ENCODE measurements at places on chromosomes 1 and 21.

GRCh38 chr1:84103197-84103992 is 40.7 kb upstream of the PRKACB start:
- no peak for DNase-seq

DNA sequence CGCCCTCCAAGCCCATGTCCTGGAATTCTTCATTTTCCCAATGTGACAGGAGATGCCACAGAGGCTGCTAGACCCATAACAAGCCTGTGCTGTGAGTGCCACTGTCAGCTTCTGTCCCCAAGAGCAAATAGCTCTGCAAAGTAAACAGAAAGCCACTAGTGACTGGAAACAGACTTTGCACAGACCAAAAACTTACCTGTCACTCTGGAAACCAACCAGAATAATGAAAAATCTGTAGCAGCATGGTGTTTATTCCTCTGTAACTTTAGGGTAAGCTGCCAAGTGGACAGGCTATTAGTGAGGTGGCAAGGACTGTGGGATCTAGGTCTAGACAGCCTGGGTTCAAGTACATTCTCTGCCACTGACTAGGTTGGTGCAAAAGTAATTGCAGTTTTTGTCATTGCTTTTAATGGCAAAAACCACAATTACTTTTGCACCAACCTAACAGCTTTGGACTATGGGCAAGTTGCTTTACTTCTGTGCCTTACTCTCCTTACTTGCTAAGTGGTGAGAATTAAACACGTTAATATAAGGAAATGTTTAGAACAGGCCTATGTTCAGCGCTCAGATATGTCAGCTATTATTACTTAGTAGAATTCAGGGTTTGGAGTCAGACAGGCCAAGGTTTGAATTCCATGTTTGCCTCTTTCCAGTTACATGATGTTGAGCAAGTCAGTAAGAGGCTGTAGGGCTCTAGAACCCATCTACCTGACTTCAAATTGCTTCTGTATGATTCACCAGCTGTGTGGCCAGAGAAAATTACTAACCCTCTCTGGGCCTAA is at the start of gene C8B:
Gene C8B (minus strand): TSS at position 100 of the 782 bp plus-strand sequence. CDS start 67 bp downstream, at position 33.
- DNase-seq: no peak

DNA sequence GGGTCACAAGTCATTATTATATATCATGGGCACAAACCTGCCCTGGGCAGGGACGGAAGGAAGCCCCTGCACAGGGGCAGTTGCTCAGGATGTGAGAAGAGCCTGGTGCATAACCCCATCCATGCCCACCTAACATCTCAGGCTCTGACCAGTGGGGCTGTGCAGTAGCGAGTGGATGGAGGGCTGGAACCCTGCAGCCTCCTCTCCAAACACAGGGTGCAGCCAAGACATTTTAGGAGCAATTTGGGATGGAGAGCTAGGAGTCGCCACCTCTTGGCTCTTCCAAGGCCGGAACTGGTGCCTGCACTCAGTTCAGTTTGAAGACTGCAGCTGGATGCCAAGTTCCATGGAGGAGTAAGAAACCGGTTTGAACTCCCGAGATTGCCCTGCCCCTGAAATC is 2.8 kb downstream of the MX1 start:
- no peak for DNase-seq

DNA sequence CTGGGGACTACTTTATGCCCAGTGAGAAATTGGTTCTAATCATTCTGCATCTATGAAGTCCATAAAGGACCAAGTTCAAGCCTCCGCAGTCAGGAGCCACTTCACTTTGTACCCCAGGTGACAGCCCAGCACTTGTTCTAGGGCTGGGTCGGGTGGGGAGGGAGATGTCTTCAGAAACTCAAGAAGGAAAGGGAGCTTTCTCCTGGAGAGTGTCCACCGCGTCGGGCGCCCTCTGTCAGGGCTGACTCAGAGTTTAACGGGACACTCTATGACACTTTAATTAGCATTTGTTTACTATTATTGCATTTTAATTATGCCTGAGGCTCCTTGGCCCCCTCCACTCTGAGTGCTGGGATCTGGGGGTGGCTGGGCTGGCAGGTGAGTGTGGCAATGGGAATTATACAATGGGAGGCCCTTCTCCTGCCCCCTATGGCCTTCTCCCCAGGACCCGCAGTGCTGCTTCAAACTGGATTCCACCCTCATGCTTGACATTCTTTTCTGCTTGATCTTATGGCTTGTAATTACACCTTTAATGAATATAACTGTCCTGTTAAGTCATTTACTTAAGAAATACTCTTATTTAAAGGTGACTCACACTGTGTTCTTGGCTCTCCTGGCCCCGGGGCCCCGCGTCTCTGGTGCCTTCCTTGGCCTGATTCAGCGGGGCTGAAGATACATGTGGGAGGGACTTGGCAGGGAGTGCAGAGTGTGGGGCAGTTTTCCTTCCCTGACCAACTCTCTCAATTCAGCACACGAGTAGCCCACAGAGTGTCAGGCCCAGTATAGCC is 136.6 kb downstream of the PLXNA2 start:
- DNase-seq: no peak

DNA sequence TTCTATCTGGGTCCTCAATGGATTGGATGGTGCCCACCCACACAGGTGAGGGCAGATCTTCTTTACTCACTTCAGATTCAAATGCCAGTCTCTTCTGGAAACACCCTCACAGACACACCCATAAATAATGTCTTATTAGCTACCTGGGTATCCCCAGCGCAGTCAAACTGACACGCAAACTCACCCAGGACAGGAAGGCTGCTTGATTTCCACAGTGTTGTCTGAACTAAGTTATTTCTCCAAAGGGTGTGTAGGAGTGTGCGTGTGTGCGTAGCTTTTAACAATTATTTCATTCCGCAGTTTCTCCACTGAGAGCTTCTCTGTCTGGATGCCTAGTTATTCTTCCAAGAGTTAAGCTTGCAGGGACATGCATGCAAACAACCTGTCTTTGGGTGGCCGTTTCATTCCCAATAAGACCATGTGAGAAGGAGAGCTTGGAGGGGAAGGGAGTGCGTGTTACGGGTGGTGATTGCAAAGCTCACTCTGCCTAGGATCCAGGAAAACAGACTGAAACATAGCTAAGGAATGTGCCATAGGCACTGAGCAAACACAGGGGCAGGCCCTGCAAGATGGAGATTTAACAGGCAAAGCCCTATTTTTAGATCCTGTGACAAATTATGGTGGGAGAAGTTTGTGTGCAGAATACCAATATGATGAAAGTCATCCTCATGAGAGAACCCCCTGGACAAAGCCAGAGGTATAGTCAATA is 269.7 kb downstream of the DYRK1A start:
- DNase-seq: no peak

DNA sequence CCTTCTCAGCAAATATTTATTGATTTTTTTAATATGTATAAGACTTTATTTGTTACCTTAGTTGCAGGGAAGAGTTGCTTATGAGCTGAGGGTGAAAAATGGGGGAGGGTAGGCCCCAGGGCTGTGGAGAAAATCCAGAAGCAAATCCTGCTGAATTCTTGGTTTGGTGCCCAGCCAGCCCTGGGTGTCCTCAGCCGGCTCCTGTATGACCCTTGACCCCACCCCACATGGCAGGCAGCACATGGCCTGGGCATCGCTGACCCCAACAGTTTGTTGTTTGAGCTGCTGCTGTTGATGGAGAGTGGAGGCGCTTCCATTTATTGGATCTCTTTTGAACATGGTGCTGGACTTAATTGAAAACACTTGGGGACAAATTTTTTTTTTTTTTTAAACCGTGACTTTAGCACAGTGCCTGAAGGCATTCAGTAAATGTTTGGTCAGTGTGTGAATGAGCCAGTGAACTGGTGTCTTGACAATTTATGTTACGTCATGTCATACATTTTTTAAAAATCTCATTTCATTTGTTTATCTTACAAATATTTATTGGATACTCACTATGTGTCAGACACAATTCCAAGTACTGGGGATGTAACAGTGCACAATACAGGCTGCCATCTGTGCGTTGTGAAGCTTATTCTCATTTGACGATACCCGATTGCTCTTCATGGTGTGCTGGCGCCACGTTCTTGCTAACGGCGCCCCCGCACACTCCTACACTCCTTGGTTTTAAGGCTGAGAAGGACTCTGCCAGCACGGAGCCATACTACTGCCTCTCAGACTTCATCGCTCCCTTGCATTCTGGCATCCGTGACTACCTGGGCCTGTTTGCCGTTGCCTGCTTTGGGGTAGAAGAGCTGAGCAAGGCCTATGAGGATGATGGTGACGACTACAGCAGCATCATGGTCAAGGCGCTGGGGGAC is 98.8 kb downstream of the MTR start:
- DNase-seq: no peak

DNA sequence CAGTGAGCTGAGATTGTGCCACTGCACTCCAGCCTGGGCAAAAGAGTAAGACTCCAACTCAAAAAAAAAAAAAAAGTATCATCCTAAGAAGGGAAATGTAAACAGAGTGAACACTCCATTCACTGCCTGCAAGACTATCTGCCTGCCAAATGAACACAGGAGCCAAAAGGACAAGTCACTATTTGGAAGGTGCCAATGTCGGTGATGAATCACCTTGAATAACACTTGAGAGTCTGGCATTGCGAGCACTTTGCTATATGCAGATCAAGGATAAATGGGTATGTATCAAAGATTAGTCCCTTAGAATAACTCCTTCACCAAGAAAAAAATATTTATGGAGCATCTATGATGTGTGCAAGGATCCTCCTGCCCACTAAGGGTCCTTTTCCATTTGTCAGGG is 6.6 kb downstream of the UBR4 start:
- DNase-seq: no peak

Data from stimulated activated CD4-positive, alpha-beta T cell treated with anti-CD3 and anti-CD28 coated beads, Interleukin-15, amount 100 ng/mL, for 1 hour (primary cell).